ENCODE measurements at places on chromosomes 11 and 22.

GRCh38 chr22:25081409-25081824 lies 118.2 kb upstream of the CRYBB3 start:
- DNase-seq = peak; percentile 14

GRCh38 chr11:68146010-68146540 lies 24.9 kb upstream of the CHKA start:
- DNase-seq = no peak

- no peak for DNase-seq
Observed at GRCh38 chr11:27864091-27864491, 163.8 kb upstream of the BDNF start.

DNA sequence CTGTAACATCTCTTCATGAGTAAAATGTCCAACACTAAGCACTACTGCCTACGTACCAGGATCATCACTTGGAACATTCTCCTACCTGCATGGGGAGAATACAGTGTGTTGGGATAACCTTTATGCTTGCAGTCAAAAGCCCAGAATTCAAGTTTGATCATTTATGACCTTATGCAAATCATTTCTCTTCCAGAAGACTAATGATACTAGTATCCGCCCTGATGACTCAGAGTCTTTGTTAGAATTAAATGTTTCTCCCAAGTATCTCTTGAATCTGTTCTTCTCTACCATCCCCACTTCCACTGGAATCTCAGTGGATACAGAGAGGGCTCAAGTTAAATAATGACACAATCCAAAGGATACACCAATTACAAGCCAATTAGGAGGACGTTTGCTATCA lies 12.4 kb downstream of the MAJIN start:
- DNase-seq = peak; percentile 47

GRCh38 chr11:69310351-69310750 lies 16.4 kb downstream of the MYEOV start:
- no peak for DNase-seq

DNA sequence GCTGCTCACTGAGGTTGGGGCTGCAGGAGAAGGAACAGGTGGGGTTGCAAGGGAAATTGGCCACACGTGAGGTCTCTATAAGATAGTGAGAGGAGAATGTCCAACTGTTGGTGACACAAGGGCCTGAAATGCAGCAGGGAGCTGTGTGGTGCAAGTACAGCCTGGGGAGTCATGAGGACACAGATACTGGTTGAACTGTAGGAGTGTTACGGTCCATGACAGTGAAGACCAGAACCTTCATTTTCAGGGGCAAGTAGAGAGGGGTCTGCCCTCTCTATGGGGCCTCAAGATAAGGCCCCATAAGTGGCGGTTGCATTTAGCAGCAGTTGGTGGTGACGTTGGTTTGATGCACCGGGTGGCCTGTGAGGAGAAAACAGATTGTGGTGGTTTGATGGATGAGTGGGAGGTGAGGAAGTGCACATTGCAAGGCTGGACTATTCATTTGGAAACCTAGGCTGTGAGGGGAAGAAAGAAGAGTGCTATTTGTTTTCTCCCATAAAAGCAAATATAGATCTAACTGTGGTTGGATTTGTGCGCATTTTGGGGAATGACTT lies 39.4 kb downstream of the MICAL2 start:
- no peak for DNase-seq

GRCh38 chr11:1930462-1930830 lies 10.9 kb downstream of the TNNT3 start:
- DNase-seq = no peak

GRCh38 chr11:66718320-66718971 lies 10.6 kb downstream of the SPTBN2 start:
- DNase-seq = peak; percentile 6

DNA sequence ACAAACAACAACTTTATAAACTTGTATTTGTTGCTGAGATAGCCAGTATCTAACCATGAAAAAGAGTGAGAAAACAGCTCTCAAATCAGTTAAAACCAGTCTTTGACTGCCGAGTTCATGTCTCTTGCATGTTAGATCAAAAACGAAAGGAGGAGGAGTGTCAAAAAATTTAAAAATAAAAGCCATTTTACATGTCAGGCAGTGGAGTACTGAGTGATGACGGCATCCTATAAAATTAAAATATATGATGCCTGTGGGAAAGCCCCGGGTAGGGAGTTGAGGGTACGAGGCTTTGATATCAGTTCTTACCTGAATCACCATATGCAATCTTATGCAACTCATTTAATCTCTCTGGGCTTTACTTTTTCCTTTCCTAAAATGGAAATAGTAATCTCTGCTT lies 117.3 kb downstream of the ETS1 start:
- no peak for DNase-seq

- peak; percentile 63 for DNase-seq
Observed at GRCh38 chr11:11732116-11732515, 109.7 kb upstream of the USP47 start.

GRCh38 chr11:127492029-127492428 lies 491.5 kb upstream of the KIRREL3 start:
- no peak for DNase-seq

GRCh38 chr11:132028380-132029240 lies 658.2 kb downstream of the NTM start:
- DNase-seq = no peak

- no peak for DNase-seq
Observed at GRCh38 chr11:110338684-110339083, 42.3 kb upstream of the RDX start.

DNA sequence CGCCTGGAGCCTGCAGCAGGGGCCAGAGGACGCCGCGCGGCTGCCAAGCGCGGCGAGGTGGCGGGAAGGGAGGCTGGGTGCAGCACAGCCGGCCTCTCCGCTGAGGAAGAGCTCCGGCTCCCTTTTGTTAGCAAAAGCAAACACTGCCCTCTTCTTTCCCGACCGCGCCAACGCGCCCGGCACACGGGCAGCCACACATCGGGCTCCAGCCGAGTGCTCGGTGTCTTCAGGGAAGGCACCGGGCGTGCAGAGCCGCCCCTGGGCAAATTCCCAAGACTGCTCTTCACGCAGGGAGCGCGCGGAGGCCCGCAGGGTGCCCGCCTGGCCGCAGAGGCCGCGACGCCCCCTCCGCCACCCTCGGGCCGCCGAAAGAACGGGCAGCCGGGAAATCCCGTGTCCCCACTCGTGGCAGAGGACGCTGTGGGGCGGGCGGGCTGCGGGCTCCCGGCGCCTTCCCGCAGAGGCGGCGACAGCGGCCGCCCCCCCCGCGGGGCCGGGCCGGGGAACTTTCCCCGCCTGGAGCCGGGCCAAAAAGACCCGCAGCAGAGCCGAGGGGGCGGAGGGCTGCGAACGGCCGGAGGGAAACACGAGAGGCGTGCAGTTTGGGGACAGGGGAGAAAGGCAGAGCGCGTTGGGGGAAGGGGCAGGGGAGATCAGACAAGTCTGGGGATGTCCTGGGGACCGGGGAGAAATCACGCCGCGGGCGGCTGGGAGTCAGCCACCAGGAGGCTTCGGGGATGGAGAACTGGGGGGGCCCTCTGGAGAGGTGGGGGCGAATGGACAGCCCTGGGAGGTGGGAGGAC lies 931 bp downstream of the CADM1 start:
- DNase-seq = peak; percentile 64

DNA sequence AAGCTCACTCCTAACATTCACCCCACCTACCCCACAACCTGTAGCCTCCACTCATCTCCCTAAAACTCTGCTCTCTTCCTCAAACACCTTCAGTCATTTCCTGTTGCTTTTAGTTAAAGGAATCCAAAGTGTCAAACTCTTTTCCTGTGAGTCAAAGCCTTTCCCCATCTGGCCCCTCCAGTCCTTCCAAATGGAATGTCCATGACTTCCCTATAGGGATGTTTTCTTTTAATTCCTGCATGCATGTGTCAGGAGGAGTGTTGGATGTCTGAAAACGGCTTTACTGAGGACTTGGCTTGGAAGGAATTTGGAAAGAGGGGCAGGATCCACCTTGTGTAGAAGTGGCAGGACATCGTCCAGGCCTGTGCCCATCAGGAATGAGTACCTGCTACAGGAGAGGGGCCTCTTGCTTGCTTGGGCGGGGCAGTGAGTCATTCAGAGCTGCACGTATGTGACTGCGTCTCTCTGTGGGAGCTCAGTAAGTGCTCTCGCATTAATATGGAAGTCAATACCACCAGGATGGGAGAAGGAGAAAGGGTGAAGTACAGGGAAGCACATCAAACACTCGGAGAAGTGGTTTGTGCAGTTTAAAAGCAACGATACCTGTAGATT lies 491.9 kb downstream of the OPCML start:
- DNase-seq = peak; percentile 40

DNA sequence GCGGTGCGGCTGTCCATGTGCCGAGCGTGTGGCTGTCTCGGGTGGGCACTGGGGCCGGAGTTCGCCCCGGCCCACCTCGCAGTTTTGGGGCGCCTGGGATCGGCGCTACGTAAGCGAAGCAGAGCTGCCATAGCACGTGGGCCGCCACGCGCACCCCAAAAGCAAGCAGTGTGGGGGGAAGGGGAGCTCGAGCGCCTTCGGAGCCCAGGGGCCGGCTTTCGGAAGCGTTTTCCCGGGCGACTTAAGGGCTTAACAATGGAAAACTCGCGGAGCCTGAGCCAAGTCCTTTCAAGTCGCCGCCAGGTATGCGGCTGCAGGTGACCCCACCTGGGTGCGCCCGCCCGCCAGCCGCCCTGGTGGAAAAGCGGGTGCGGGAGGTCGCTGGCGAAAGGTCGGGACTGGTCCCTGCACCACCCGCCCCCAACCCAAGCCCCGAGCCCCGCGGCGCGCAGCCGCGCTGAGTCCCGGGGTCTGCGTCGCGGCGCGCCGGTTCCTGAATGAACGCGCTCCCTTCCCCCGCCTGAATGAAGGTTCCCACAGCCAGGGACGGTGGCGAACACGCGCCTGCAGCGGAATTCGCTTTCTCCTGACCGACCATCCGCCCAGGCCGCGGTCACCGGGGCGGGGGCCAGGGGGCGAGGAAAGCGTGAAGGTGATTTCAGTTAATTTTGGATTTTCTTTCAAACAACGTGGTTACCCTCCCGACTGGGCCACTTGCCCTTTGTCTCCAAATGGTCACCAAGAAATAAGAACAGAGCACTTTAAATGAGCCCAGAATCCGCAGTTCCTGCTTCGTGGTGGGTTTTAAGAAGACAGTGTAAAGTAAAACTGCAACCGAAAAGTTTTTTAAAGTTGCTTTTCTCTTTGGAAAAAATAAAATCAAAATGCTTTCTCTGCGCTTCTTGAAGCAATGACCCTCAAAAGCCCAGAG lies 2.8 kb upstream of the CCND1 start:
- peak; percentile 54 for DNase-seq

DNA sequence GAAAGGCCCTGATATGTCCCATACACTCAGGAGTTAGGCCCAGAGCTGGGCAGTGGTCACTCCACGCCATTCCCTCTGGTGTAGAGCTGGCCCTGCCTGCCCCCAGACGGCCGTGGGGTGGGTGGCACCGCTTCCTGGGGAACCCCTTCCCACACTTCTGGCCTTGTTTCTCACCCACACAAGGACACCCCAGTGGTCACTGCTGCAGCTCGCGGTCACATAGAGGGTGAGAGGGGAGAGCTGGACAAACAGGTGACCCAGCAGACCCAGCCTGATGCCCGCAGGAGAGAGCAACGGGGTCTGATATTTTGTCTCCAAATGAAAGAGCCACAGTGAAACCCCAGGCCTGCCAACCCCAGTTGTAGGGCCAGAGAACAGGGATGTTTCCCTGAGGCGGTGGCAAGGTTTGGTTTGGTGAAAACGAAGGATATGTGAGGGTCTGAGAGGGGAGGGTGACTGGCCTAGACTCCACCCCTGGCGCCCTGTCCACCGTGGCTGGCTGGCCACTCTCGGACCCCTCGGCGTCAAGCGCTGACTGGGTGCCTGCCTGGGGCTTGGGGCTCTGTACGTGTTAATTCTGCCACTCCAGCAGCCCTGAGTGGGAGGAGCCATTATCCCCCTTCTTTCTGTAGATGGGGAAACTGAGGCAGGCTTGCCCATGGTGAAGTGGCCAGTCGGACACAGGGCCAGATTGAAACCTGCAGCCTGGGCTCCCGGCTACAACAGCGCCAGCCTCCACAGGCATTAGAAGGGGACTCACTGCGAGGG lies 71.0 kb upstream of the PPARA start:
- DNase-seq = peak; percentile 46

DNA sequence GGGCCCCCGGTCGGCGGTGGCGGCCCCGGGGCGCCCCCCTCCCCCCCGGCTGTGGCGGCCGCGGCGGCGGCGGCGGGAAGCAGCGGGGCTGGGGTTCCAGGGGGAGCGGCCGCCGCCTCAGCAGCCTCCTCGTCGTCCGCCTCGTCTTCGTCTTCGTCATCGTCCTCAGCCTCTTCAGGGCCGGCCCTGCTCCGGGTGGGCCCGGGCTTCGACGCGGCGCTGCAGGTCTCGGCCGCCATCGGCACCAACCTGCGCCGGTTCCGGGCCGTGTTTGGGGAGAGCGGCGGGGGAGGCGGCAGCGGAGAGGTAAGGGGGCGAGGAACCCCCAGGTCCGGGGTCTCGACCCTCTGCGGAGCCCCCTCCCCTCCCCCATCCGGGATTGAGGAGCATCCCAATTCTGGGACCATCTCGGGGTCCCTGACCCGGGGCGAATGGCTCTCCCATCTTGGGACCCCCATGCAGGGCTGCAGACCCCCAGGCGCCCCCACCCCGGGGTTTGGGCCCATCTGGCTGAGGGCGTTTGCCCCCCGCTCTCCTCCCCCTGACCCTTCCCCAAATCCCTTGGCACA lies 431 bp downstream of the KMT2A start:
- DNase-seq = no peak

DNA sequence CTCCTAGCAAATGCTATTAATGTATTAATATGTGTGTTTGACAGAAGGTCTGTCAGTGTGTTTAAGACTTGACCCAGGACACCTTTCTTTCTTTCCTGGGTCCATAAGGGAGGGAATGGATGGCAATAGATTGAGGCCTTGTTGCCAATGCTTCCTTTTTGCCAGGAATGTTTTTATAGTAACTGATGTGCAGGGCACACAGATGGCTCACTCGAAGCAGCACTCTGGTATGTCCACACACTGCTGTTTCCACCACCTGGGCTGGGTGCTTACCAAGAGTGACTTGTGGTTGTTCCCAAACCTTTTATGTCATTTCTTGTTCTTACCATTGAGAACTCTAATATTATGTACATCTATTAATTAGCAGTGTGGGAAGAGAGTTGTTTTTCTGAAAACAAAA lies 396.9 kb upstream of the SYN3 start:
- DNase-seq = no peak

- DNase-seq = no peak
Observed at GRCh38 chr11:2102132-2102882, 36.9 kb downstream of the IGF2 start.

GRCh38 chr11:66546368-66546965 lies at the start of gene ACTN3:
Gene ACTN3 (plus strand): TSS chr11:66546903. CDS start chr11:66546938, 35 bp downstream.
- no peak for DNase-seq

DNA sequence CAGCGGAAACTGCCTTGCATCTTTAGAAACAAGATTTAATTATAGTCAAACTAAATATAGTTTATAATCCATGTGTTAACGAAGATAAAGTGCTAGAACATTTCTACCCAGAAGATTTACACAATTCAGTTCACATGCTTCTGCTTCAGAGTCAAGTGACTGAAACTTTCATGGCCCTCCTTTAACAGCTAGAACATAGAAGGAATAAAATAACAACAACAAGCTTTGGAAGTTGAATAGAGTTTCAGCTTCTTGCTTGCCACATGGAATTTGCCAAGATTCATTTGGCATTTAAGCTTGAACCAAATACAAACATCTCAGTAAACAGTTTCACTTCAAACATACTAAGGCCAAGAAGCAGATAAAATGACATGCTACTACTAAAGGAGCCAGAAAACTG lies 676.3 kb upstream of the ANO3 start:
- DNase-seq = no peak

GRCh38 chr22:41382098-41382578 lies 396 bp downstream of the TEF start:
- DNase-seq = peak; percentile 9
